ELF-1 (cell line): ENCODE measurements at places on chromosomes 4 and X.

GRCh38 chr4:106246441-106246840 is 69.6 kb downstream of the TBCK start:
- no peak for DNase-seq

DNA sequence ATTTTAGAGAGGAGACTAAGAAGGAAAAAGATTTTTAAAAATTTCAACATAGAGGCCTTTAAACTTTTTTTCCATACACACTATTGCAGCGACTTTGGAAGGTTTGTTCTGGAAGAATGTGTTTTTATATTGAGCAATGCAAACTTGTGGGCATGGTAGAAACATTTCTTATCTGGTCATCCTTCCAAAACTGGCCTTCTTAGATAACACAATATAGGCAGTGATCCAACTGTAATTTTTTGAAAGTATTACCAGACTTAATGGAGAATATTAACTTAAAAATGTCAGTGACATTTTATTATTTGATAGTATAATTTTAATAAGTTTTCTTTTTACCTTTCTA is 25.6 kb downstream of the FHDC1 start:
- DNase-seq = no peak

DNA sequence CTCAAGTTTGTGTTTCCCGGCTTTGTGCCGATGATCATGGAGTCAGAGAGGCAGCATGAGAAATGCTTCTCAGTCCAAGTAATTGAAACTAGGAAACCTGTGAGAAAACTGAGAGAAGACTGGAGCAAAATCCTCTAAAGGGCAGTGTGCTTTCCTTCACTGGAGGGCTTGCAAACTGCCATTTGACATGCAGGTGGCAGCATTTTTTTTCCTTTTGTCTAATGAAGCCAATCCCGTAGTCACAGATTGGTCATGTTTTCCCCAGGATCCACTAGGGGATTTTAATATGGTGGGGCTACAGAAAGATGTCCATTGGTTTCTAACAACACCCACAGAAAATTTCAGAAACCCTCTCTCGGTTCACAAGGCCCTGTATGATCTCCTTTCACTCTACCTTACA is 117.4 kb upstream of the NUDT10 start:
- DNase-seq = peak; percentile 28

GRCh38 chr4:104163820-104164219 is 330.9 kb downstream of the CXXC4 start:
- no peak for DNase-seq

GRCh38 chr4:173018446-173018845 is 150.2 kb upstream of the GALNT7 start:
- DNase-seq = no peak

- no peak for DNase-seq
Observed at GRCh38 chr4:7209699-7210098, 17.4 kb downstream of the SORCS2 start.

DNA sequence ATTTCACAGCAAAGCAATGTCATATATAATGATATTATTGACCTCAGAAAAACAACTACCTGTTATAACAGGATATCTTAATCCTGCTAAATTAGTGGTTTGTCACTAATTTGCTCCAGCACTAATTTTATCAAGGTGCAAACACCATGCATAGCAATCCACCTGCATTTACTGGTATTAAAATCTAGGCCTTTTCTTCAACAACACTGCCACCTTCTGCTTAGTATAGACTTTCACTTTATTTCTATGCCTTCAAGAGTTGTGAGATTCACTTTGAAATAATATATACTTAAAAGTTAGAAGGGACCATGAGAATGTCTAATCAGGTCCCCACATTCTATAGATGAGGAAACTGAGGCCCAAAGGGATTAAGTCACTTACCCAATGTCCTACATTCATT is 82.1 kb upstream of the IQCM start:
- no peak for DNase-seq

DNA sequence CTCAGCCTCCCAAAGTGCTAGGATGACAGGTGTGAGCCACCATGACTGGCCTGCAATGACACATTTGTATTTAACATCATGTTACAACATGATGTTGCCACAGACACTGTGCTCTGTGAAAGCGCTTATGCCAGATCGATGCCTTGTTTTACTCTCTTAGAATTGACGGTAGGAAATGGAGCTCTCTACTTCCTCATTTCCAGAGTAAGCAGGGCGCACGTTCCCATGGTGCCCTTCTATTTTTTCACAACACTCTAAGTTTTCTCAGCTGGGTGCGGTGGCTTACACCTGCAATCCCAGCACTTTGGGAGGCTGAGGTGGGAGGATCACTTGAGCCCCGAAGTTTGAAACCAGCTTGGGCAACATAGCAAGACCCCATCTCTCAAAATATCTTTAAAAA is 60.7 kb upstream of the DHRSX start:
- no peak for DNase-seq

GRCh38 chr4:3021627-3022026 is 52.7 kb downstream of the HTT-AS start:
- DNase-seq = no peak
